ENCODE measurements at places on chromosomes 2 and 18. TPM values are rescaled to one million over a fixed set of nuclear protein-coding genes. Genes with fewer than 3 reads are reported as not detected.

The CFAP210 gene
- total RNA-seq = 0.64 TPM

The METTL5 gene
- total RNA-seq = 763 TPM

The ADRA2B gene
- 2.6 TPM for total RNA-seq

- DNase-seq = no peak
Observed at GRCh38 chr2:40138314-40138713, 313.6 kb downstream of the SLC8A1 start.

DNA sequence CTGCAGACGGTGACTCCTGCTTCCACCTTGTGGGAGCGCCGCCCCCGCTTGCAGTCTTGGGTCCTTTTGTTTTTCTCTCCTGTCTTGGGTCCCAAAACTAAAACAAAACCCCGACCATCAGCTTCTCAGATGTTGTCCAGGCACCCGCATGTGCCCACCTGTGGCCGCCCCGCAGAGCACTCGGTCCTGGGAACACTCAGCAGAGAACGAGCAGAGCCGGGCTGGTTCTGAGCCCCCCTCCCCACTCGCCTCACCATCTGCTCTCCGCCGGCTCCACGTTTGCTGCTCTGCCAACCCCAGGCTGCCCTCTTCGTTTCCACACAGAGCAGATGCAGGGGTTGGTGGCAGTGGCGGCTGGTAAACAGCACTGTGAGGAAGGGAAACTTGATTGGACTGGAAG is 38.5 kb downstream of the CTDP1 start:
- no peak for DNase-seq

DNA sequence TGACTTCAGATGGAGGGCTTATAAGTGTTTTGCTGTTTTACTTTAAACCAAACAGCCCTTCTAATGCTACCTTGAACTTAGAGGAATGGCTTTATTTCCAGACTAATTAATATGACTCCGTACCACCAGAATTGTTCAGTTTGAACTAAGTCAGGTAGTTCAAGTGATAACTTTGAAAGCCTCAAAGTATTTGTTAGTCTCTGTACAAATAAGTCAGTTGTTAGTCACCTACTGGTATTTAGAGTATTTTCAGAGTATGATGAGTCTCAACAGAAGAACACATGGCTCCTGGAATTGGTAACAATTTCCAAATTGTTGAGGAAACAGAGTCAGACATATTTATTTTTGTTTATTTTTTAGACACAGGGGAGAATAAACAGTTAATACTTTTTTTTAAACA is 381.8 kb upstream of the NRXN1 start:
- DNase-seq = no peak

GRCh38 chr2:189066037-189066436 is 91.9 kb downstream of the COL3A1 start:
- no peak for DNase-seq

DNA sequence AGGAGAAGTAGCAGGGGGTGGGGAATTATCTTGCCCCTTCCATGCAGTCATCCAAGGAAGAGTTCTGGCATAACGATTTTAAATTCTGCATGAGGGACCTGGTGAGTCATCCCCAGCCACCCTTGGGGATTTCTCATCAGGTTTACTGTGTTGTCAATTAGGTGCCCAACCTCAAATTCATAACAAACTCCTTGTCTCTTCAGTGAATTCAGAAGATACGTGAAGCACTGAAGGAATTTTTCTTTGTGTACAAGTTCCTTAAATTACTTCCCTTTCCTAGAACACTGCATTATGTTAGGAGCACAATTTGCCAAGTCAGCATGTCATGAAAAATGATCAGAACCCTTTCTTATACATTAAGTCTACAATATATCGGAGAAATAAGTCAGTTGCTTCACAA is 70.8 kb upstream of the NOSTRIN start:
- no peak for DNase-seq

DNA sequence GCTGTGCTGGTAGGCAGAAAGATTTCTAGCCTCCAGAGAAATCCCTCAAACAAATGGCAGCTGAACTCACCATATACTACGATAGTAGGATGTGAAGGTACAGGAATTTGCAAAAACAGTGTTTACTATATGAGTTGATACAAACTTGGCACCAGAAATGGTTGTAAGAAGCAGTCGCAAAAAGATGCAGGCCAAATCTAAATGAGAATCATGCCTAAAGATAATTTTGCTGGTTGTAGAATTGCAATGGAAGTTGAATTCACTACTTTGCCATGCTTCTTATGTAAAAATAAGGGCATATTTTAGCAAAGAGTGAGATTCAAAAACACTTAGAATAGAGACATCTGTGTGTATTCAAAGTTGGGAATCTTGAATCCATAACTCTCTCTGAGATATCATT is 924.7 kb downstream of the SUCLG1 start:
- no peak for DNase-seq

DNA sequence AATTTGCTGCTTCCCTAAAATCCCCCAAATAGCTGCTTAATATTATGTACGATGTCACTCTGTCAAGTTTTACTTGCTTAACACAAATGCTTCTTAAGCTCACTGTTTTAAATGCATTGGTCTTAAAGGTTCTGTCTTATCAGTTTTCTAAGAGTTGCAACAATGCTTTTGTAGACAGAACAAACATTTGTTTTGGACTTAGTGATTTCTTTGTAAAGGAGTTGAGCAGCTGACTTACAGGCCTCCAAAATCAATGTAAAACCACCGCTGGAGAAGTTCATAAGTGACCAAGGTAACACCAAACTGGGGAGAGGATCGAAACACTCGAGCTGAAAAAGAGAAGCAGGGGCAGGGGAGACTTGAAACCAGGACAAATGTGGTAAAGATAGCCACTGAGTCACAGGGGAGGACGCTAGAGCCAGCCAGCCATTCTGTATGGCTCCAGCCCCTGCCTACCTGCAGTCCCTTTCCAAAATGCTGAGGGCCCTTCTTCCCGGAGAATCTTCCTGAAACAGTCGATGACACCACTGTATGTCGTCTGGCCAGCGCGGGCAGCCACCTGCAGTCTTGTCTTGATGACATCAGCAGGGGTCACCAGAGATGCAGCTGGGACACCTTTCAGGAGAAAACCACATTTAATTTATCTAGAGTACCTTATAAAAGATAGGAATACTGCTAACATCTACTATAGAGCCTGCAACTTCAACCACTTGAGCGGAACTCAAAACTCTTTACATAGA is 100.2 kb downstream of the DYNC1I2 start:
- no peak for DNase-seq

GRCh38 chr2:136510244-136510643 is 255.1 kb upstream of the THSD7B start:
- no peak for DNase-seq

DNA sequence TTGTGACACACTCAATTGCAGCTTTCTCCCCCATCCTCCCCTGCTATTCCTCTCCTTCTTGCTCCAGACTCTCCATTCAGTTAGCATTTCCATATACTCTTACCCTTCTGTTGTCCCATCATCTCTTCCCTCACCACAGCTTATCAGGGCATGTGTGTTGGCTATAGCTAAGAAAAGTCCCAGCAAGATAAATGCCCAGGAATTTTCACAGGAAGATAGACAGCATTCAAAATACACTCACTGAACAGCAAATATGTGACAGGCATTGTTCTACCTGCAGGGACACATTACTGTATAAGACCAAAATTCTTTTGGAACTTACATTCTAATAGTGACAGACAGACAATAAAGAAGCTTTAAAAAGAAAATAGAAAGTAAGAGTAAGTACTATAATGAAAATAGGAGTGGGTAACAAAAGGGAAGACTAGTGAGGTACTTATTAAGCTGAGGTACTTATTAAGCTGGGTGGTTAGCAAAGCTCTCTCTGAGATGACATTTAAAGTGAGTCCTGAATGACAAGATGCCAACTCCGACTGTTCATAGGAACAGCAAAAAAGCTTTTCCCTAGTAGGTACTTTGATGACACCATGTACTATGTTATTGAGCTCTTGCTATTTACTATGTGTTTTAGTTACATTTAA is 86.2 kb downstream of the CHN1 start:
- DNase-seq = no peak

GRCh38 chr2:190910341-190911136 is 29.9 kb downstream of the GLS start:
- DNase-seq = no peak

- DNase-seq = no peak
Observed at GRCh38 chr2:81767187-81767912, 1462.8 kb upstream of the LRRTM1 start.
